ENCODE measurements at places on chromosomes 5 and 9. TPM values are rescaled to one million over a fixed set of nuclear protein-coding genes. Genes with fewer than 3 reads are reported as not detected.

GRCh38 chr9:109775516-109775915, 4.5 kb upstream of the PALM2AKAP2 start:
- no peak for DNase-seq

DNA sequence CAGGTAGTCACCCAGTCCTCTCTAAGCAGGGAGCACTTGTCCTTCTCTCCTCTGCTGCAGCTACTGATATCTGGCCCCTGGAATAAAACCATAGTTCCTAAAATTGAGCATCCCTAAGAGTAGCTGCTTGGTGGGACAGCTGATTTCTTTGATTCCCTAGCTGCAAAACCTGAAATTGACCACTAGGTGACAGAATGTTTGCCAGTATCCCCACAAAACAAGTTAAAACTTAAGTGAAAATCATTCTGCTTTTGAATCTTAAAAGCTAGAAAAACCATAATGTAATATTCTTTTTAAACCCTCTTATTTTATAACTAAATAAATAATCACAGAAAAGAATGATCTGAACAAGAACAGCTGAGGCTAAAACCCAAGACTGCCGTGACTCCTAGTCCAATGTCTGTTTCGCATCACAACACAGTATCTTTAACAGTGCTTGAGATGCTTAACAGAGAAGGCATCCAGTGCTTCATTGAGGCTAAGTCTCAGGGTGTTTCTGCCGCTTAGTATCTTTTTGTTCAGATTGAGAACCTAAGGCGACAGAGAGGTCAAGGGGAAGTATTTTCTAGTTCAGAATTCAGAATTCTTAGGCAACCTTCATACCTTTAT, 24.4 kb upstream of the TAL2 start:
- DNase-seq = no peak

DNA sequence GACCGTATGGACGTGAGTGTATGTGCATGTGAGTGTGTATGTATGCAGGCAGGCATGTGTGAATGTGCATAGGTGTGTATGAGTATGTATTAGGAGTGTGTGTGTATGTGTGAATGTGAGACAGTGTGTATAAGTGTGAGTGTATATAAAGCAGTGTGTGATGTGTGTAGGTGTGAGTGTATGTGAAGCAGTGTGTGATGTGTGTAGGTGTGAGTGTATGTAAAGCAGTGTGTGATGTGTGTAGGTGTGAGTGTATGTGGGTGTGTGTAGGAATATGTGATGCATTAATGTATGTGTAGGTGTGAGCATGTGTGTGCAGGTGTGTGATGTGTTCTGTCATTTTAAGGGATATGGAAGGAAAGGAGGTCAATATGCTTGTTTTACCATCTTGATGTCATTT, 215.5 kb downstream of the GADD45G start:
- DNase-seq = no peak

GRCh38 chr5:170571875-170572852, 68.3 kb downstream of the KCNIP1 start:
- DNase-seq = no peak

DNA sequence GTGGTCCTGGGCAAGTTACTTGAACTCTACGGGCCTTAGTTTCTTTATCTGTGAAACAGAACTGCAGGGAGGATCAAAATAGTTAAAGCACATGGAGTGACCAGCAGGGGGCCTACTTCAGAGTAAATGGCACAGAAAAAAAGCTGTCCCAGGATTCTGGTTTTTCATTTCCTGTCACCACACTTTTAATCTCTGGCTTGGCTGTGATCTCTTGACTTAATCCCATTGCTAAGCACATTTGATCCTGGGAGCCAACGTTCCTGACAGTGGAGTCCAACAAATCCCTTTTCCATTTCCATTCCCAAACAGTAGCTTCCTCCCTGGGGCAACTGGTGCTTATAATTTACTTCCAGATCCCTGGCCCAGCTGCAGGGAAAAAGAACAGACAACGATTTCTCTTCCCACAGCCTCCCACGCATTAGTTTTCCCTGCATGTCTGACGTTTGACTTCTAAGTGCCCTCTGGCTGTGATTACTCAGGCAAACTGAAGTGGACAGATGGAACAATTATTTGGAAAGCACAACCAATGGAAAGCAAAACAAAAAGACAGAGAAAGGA, 136.5 kb upstream of the STK32A start:
- DNase-seq = peak; percentile 62

DNA sequence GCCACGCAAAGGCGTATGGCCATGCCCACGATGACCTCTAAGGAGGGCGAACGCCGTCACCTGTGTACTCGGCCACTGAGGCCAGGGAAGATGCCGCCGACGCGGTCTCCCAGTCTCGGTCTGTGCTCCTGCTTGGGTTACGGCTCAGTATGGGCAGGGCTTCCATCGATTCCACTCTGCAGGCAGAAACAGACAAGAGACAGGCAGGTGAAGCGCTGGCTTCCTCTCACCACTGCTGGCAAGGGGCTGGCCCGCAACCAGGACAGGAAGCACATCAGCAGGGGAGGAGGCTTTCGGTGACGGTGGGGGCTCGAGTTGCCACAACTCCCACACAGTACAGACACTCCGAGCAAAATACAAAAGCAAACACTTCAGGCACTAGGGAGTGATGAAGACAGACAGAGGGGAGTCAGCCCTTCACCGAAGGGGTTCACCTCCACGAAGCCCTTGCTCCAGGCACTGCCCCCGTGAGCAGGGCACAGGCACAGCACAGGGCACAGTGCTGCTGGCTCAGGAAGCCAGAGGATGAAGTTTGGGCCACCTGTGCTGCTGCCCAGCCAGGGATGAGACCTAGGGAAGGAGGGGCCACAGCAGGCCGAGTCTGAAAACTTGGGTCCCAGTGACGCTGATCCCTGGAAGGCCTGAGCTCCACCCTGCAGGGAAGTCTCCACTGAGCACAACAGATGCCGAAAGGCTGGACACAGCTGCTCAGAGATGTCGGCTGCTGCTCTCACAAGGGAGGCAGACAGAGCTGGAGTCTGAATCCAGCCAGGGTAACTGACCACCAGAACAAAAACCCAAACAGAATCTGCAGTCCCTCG, 91.3 kb downstream of the CAMSAP1 start:
- no peak for DNase-seq

GRCh38 chr5:133757396-133757945, 145.1 kb upstream of the FSTL4 start:
- DNase-seq = no peak

- no peak for DNase-seq
Measured at GRCh38 chr9:126623314-126623666, 9.6 kb downstream of the LMX1B start.

DNA sequence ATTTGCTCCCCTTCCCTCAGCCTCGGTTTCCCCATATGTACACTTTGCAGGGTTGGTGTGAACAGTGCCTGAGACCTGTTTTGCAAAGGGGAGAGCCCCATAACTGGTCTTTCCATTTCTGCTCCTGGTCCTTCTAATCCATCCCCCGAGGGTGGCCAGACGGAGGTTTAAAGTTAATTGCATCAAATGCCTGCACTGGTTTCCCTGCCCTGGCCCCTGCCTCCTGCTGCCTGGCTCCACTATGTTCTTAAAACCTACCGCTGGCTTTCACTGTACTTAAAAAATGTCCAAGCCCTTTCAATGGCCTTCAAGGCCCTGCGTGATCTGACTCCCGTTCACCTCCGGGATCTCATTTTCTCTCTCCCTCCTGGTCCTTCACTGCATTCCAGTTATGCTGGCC, 183.0 kb downstream of the RGS3 start:
- DNase-seq = no peak

DNA sequence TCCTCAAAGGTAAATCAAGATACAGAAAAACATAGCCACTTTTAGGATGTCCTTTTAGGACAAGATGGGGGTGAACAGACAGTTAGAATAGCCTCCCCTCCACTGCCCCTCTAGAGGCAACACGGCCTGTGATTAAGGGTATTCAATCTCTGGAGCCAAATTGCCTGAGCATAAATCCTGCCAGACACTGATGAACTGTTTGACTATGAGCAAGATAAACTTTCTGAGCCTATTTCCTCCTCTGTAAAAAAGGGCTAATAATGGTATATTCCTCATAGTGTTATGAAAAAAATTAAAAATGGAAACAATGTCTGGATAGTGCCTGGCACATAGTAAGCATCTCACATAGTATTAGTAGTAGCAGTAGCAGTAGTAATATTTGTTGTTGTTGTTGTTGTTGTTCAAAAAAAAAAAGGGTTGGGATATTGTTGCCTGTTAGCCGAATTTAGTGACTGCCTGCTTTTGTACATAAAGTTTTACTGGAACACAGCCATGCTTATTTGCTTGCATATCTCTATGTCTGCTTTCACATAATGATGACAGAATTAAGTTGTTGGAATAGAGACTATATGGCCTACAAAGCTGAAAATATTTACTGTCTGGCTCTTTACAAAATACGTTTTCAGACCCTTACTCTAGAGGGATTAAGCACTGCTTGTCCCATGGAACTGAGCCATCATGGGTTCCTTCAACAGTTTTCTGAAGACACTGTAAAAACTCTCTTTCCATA, 536.3 kb downstream of the TLE4 start:
- DNase-seq = no peak

DNA sequence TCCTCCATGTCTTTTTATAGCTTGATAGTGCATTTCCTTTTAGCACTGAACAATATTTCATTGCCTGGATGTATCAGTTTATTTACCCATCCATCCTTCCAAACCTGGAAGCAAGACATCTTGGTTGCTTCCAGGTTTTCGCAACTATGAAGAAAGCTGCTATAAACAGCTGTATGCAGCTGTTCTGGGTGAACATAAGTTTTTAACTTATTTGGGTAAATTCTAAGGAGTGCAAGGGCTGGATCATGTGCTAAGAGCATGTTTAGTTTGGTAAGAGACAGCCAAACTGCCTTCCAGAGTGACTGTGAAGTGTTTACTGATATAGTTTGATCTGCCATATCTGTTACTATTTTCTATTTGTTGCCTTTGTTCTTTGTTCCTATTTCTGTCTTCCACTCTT, 58.5 kb downstream of the CSF2 start:
- no peak for DNase-seq

DNA sequence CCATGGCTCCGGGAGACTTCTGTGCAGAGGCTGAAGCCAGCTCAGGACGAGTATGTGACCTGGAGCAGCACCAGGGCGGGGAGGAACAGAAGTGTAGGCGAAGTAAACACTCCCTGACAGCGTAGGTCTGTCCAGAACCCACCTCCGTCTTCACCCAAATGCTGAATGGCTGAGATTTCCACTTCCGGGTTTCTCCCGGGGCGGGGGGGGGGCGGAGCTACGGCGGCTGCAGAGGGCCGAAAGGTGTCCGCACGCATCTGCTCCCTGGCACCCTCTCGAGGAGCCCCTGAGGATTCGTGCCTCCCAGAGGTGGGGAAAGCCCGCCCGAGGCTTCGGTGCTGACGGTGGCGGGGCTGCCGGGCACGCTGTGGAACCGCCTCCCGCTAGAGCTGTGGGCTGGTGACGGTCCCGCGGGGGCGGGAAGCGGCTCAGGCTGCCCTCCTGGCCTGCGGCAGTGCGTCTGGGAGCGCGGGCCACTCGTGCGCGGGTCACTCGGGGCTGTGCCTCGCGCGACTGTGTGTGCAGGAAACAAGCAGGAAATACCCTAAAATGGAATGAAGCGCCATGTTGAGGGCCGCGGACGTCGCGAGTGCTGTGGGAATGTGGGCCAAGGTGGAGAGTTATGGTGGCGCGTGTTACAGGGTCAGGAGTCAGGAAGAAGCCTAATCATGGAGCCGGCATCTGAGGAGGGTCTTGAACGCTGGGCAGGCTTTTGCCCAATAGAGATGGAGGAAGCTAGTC, 1425.4 kb downstream of the FOXD4L5 start:
- no peak for DNase-seq

Gene OTP
- not detected for total RNA-seq

Gene SLC36A2
- not detected for total RNA-seq

Gene SURF1
- 32.7 TPM for total RNA-seq

Gene PTGER4
- 3.6 TPM for total RNA-seq

Gene HSD17B3
- not detected for total RNA-seq

Gene PCDHGA1
- 0.21 TPM for total RNA-seq
